Upper lobe of left lung (tissue), 6 donors: ENCODE measurements at places on chromosomes 11 and 22. TPM values are rescaled to one million over a fixed set of nuclear protein-coding genes. Genes with fewer than 3 reads are reported as not detected.

DNA sequence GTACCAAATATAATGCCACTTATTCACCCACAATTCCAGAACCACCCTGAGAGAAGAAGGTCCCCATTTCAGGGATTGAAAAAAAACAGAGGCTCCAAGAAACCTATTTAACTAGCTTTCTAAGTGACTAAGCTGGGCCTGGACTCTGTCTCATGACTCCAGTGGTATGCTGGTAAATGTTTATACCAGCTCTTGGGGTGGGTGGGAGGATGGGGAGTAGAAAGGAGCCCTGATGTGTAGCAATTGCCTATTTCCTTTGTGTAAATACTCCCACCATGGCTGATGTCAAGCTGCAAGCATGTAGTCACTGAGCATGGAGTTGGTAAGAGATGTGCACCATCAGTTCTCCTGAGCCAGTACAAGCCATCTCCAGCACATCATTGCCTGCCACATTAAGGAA lies 2.8 kb downstream of the PRG3 start:
- DNase-seq = no peak

DNA sequence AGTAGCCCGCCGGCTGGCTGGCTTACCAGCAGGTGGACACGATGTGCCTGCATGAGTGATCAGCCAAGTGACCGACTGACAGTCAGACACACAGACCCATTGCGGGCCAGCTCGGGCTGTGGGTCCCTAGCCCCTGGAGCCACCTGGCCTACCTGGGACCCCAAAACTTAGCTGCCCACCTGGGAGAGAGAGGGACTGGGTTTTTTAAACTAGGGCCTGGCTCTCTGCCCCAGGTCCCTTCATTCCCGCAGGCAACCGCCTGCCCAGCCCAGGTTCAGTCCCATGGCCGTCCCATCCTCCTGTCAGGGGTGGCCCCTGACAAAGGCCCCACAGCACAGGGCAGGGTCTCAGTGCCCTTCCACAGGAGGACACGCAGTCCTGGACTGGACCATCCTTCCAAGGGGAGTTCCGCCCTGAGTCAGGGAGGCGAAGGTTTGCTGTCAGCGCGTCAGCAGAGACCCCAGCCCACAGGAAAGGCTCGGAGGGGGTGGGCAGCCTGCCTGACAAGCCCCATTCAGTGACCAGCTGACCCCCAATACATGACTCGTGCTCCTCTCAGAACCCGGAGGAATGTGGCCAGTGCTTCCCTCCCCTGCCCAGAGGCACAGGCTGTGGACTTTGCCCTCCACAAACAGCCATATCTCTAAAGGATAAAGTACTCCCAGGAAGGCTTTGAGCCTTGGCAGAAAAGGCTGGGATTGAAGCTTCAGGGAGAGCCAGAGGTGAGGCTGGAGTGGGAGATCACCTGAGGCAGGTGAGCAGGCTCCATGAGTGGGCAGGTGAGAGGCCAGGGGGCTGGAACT lies 8.4 kb downstream of the SLCO2B1 start:
- DNase-seq = no peak

DNA sequence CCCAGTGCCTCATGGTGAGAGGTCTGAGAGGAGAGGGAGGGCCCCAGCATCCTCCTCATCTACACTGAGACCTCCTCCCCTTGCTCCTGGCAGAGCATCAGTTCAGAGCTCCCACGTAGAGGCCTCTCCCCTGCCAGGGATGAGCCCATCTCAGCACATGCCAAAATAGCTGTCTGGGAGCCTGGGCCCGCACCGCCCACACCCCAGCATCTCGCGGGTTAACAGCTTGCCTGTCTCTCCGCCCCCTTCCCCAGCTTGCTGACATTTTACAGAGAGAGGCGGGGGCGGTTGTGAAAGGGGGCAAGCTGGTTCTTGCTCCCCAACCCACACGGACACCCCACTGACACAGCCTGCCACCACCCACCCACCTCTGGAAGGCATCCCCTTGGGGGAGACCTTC lies 6.4 kb downstream of the DGKZ start:
- peak; percentile 57 for DNase-seq

- no peak for DNase-seq
These were observed 60.5 kb downstream of the APIP start for GRCh38 chr11:34855754-34856095.

DNA sequence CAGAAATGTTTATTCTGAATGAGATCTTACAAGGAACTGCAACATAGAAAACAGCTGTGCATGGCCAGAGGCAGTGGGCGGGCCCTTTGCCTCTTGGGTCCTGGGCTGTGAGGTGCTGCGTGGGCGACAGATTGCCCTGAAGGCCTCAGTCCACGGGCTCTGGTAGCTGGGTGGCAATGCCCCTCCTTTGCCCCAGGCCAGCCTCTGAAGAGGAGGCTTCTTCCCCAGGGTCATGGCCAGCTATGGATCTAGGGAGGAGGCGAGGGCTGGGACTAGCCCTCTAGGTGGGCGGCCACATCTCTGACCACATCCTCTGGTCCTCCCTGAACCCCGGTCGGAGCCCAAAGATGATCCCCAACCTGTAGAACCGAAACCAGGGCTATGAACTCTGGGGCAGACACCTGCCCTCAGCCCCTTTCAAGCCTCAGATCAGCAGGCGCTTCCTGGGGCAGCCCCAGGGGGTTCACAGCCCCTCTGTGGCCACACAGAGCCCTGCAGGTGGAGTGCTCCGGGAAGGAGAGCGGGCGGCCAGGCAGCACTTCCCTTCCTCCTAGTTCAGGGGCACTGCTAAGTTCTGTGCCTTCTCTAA lies 6.6 kb upstream of the CDC42BPG start:
- DNase-seq = no peak

DNA sequence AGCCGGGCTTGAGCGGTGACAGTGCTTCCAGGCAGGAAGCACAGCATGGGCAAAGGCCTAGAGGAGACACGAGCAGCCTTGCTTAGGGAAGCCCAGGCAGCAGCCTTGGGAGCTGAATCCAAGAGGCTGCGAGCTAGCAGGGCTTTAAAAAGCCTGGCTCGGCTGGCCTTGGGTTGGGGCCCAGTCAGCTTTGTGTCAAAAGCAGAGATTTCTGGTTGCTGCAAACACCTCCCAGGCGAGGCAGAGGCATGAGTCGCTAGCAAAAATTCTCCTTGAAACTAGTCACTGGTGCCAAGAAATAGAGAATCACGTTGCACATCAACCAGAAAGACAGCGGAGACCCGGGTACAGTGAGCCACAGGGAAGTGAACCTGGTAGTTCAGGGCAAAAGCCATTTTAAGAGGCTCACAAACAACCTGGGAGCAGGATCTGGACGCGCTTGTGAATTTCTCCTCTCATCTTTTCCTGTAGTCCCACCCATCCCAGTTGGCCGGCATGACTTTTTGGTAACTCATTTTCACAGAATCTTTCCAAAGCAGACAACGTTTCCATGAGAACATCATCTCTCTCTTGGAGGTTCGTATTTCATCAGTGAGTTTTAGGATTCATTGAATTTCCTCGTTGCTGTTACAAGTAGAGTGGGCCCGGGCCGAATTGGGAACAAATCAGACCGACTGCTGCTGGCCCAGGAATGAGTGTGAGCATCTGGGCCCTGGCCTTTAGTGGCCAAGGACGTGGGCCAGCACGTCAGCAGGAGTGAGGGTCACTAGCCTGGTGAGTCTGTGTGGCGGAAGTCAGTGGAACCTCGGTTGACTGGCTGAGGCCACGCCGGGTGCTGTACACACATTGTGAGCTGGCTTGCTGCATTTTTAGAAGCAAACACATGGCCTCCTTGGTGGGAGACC lies 16.4 kb upstream of the FGF4 start:
- DNase-seq = no peak

GRCh38 chr11:120343429-120343828 lies 7.2 kb downstream of the ARHGEF12 start:
- DNase-seq = no peak

GRCh38 chr22:46694416-46695170 lies 43.5 kb downstream of the CERK start:
- DNase-seq = peak; percentile 43

DNA sequence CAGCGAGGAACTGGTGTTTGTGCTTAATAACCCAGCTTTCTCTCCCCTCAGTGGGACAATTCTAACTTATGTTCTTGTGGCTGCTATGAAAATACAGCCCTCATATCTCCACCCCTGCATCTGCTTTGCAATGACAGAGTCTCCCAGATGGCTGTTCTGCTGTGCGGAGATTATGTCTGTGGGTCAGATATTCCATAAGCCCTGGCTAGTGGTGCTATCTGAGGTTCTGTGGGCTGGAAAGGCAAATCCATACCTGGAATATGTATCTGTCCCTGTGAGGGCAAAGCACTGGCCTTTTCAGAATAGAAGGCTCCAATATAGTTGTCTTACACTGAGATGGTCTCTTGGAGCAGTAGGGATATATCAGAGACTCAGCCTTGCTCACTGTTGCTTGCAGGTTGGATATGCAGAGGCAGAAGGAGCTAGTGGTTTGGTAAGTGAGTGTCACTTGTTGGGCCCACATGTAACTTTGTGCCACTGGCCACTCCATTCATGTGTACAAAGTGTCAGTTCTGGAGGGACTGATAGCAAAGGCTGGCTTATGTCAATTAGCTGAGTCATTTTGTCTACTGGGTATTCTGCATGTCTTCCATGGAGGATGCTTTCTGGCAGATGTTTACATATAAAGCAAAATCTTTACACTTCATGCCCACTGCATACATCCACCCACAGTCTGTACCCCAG lies 246.6 kb downstream of the FAM76B start:
- DNase-seq = no peak

GRCh38 chr11:106854429-106854828 lies 163.8 kb downstream of the GUCY1A2 start:
- no peak for DNase-seq

DNA sequence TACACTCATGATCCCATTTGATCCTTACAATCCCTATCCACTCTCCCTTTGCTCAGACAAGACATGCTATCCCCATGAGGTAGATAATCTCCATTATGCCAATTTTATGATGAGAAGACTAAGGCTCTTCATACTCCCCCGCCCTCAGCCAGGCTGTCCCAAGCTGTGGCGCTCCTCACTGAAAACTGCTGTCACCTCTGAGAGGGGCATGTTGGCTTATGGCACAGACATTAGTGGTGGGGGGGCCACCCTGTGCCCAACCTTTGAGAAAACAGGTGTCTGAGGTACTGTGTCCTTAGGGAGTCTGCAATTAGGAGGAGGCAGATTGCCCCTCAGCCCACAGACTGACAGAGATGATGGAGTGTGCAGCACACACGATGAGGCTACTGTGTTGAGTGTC lies 2.4 kb downstream of the DDTL start:
- no peak for DNase-seq

DNA sequence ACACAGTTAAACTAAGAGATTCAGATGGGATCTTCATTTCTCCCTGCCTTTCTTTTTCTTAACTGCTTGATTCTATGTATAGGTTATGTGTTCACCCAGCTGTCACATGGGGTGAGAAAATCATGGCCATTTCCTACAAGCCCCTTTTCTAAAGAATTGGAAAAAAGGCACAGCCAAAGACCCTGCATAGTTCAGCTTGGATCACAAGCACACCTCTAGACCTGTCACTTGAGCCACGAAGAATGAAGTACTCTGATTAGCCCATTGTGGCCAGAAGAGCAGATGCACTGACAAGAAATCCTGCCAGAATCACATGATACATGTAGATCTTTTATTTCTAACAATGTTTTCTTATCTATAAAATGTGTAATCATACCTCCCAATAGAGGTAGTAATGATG lies 69.7 kb downstream of the RAB38 start:
- no peak for DNase-seq

- DNase-seq = no peak
These were observed 8.6 kb downstream of the GAL start for GRCh38 chr11:68692871-68693483.

DNA sequence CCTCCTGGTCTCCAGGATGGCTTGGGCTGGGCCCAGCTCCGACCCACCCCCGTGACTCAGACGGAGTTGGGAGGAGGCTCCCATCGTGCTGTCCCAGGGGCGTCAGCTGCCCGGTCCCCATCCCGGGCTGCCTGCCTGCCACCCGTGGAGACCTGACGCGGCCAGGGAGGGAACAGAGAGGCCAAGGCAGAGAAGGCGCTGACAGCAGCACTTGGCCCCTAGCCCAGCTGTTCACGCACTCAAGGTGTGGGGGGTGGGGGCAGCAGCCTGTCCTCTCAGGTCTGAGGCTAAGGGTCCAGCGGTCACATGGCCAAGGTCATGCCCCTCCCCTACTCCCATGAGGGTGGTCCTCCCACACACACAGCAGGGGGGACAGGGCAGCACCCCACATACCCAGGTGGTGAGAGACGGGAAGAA lies 48.6 kb downstream of the ELFN2 start:
- DNase-seq = no peak

GRCh38 chr11:119415966-119416365 lies 7.0 kb downstream of the THY1 start:
- DNase-seq = no peak

DNA sequence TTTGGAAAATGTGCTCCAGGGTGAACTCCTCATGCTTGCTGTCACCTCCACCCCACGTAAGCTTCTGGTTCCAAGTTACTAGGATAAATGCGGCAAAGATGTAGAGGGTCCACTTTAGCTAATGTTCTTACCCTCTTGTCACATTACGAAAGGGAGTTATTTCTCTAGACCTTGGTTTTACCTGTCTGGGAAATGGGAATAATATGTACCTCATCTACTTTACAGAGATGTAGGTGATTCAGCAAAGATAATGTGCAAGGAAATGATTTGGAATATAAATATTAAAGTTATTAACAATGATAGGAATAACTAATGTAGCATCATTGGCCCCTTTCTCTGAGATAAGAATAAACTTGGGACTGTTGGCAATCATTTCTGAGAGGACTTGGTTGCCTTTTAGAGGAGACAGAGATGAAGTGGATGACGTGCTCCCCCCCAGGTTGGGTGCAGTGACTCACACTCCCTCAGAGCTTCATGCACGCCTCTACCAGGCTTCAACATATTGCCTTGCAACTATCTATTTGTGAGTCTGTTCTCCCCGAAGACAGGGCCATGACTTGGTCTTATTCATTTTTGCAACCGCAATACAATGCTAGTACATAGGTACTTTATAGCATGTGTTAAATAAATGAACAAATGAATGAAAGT lies 97.1 kb downstream of the ME3 start:
- no peak for DNase-seq

GRCh38 chr22:44538051-44538450 lies 40.0 kb upstream of the RTL6 start:
- DNase-seq = no peak

GRCh38 chr11:92888696-92889095 lies 80.8 kb upstream of the MTNR1B start:
- DNase-seq = no peak

The PIWIL4 gene
- total RNA-seq = 5.1 TPM

The POU2AF3 gene
- 3.9 TPM for total RNA-seq

The OR52E8 gene
- total RNA-seq = not detected

The PHLDA2 gene
- 8.6 TPM for total RNA-seq

The GNG3 gene
- not detected for total RNA-seq

The JHY gene
- total RNA-seq = 5.5 TPM

The SMTNL1 gene
- total RNA-seq = not detected

The VSIG10L2 gene
- total RNA-seq = not detected

The GLYAT gene
- not detected for total RNA-seq

The PNPLA5 gene
- total RNA-seq = not detected
